Stimulated activated CD8-positive, alpha-beta memory T cell treated with anti-CD3 and anti-CD28 coated beads, Interleukin-15, amount 100 ng/mL, for 1 hour (primary cell): ENCODE measurements at places on chromosomes 5 and 9.

GRCh38 chr5:122400938-122401337, 88.9 kb downstream of the SNCAIP start:
- no peak for DNase-seq

DNA sequence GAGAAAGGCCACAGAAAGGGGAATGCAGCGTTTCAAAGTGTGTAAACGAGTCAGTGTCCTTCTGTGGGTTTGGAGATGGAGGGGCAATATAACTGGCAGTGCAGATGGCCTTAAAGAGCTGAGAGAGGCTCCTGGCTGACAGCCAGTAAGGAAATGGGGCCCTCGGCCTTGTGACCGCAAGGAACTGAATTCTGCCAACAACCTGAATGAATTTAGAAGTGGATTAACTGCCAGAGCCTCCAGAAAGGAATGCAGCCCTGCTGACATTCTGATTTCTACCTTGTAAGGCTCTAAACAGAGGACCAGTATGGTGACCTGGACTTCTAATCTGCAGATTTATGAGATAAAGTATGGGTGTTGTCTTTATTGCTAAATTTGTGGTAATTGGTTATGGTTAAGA, 17.5 kb upstream of the NREP start:
- DNase-seq: no peak

DNA sequence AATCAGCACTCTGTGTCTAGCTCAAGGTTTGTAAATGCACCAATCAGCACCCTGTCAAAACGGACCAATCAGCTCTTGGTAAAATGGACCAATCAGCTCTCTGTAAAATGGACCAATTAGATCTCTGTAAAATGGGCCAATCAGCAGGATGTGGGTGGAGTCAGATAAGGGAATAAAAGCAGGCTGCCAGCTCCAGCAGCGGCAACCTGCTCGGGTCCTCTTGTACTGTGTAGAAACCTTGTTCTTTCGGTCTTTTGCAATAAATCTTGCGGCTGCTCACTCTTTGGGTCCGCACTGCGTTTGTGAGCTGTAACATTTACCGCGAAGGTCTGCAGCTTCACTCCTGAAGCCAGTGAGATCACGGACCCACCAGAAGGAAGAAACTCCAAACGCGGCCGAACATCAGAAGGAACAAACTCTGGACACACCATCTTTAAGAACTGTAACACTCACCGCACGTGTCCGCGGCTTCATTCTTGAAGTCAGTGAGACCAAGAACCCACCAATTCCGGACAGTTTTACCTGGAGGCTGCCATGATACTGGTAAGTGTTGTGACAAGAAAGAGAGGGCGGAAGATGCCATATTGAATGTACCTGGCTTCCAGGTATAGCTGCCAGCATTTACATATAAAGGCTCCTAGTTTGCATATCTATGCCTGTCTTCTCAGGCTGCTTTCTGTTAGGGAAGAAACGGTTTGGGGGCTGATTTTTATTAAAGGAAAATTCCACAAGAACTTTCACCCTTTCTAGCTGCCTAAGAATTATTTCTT, 758.5 kb upstream of the CTNND2 start:
- DNase-seq: no peak

DNA sequence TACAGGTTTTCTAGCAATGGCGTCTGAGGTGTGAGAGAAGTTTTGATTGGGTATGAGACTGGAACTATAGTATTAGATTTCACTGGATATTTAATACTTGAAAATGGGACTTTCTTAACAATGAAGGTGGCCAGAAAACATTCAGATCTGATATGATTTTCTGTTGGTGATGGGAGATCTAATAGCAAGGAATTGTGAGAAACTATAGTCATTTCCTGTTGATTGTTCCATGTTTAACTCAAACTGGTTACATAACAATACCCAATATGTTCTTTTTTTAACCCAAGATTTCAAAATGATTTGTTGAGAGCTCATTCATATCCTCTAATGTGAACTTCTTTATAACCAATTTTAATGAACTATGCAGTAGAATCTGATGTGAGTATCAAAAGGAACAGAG, 793.2 kb upstream of the RGMB start:
- no peak for DNase-seq

DNA sequence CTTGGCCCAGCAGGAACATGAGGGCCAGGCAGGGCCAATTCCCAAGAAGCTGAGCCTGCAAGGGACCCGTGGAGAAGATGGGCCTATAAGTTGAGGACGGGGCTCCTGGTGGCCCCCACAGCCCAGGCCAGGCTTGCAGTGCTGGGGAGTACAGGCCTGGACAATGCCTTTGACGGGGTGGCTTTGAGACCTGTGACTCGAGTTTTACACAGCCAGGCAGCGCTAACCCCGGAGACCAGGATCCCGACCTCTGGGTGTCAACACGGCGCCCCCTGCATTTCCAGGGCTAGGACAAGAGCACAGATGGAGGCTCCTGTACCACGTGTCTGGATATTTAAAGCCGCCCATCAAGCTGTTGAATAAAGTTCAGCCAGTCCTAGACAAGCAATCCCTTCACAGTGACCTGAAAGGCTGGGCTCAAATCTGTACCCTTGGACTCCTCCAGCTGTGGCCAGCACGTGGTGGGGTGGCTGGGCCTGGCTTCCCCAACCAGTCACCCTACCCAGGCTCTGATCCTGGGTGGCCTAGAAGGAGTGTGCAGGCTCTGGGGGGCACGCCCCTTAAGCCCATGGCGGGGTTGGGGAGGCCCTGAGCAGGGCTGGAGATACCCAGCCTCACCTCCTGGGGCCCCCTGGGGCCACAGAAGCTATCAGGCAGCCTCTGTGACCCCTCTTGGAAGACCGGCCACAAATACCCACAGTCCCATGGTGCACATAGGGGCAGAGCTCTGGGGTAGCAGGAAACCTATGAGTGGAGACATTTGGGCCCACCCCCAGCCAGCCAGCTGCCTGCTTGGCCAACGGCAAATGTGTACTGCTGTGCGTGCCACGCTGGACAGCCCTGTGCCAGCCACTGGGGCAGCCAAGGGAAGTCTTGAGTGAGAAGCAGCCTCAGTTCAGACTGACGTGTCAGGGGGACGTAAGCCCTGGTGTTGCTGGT, 88.7 kb downstream of the NTNG2 start:
- DNase-seq: no peak

DNA sequence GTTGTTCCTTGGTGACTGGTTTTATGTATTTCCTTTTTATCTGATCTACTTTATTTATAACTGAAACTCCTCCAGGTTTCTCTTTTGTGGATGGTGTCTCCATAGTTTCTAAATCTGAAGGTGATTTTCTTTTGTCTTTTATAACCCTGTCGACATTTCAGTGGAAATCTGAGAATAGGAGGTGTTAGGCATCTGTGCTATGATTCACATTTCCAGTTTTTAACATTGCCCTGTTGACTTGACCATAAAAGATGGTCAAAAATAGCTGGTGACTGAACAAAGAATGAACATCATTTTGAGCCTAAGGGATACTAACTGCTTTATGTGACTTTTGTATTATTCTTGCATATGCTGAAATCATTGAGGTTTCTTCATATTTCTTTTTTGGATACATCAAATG, 190.5 kb downstream of the PCSK1 start:
- no peak for DNase-seq

DNA sequence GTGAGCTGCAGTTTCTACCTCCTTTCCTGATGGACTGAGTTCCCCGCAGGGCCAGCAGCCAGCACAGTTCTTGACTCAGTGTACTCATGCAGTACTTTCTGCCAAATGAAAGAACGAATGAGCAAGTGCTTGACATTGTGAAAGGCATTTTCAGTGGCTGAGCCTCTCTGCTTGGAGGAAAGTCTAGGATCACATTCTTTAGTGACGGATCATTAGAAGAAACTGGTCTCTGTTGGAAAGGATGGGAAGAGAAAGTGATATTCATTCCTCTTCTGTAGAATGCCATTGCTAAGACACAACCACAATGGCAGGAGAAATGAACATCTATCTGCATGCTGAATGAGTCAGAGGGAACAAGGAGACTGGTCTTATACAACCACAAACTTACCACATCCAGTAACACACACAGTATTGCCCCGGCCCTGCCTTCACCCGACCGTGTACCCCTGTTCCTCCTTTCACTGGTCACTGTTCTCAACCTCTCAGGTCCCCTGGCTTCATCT, 206.9 kb downstream of the CRB2 start:
- DNase-seq: no peak

GRCh38 chr9:116059466-116059865, 94.1 kb upstream of the PAPPA start:
- no peak for DNase-seq

DNA sequence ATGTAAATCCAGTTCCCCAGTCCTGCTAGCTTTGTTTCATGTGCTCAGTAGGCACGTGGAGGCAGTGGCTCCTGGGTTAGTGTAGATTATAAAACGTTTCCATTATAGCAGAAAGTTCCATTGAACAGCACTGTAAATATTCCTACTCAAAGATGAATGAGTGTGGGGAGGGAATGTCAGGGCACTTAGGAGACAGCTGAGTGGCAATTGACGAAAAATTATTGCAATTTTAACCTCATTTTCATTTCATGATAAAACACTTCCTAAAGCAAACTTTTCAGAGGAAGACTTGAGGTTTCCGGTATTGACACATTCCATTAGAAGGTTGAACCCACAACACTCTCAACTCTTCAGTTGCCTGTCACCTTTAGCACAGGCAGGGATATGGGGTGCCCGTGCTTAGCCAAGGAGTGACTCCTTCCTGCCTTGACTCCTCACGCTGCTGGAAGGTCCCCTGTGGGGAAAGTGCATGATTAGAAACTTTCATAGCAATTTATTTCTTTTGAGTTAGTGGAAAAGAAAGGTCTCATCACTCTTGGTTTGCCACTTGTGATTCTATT, 41.2 kb downstream of the SLC46A2 start:
- no peak for DNase-seq

DNA sequence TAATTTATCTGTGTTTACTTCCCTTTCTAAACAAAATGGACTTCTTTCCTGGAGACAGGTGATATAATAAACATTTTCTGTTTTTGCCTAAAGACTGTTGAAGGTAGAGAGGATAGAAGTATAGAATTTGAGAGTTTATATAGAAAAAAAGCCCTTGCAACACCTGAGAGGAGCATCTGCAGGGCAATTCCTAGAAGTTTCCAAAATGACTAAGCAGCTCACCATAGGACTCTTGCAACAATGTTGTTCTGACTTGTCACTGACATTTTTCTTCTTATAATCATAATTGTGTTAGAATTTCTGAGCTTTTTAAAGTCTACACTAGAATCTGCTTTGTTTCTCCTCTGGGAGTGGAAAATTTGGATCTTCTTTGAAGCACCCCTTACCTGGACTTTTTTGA, 216.8 kb downstream of the TUSC1 start:
- DNase-seq: no peak

DNA sequence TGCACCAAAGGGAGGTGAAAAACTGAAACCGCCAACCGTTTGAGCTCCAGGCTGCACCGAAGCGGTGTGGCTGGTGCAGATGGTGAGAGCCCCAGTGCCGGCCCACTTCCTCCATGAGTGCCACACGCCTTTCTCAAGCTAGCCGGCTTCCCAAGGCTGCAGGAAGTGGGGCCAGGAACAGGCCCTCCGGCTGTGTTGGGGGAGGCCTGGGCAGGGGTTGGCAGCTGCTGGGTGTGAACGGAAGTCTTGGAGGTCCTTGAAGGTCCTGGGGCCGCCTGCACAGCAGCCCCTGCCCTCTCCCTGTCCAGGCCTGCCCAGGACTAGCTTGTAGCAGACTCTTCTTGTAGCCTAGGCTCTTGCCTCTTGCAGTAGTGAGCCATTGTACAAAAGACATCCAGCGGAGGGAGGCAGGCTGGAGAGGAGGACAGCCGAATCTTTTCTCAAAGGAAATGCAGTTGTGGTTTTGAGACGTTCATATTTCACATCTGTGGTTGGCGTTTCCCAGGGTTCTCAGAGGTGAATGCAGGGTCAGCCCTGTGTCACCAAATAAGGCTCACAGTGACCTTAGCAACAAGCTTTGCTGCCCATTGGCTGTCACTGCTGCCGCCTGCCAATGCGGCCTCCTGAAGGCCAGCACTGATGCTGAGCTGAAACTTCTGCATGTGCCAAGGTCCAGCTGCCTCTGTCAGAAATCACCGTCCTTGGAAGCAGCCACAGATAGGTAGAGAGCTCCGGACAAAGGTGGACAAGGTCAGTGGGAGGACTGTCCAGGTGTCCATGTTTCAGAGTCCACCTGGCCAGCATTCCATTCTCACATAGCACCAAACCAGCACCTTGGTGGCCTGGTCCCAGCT, 23.9 kb downstream of the IRF1 start:
- DNase-seq: no peak

DNA sequence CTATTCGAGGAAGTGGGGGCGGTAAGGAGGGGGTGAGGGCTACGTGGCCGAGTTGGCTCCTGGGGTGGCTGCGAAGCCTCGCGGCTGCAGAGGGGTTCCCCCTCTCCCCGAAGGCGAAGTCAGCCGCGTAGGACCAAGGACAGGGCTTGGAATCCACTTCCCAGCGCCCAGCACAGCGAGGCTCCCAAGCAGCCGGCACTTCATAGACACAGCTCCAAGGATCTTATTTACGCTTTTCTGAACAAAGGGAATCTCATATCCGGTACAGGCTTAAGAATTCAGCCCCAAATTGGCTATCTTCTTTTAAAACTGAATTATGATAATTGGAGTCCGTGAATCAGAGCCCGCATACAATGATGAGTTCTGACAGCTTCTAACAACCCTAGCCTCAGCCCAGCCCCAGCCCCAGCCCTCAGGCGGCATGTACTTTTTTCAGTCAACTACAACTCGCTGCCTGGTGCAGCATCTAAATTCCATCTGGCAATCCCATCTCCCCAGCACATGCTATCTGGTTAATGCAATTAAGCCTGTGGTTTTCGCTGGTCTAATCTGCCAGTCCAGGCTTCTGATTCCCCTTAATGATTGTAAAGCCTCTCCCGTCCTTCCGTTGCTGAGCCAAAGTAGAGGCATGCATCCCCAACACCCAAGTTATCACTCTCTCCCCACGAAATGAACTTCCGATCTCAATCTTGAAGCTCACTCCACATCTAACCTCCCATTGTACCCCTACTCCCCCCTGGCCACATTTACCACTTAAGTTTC, 1.0 kb downstream of the ELAVL2 start:
- DNase-seq: no peak

DNA sequence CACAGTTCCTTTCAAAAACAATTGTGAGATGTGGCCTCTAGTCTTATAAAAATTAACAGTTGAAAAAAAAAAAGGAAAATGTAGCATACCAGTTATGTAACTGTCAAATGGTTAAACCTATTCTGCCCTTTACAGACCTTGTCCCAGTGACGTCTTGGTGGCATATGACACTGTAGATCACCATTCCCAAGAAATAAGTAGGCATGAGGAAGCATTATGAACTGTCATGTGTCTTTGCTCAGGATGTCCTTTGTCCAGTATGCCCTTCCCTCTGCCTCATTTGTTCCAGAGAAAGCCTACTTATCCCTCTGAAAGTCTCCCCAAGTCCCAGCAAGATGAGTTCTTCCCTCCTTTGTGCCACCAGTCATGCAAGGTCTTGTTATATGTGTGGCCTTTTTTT, 63.2 kb downstream of the PAM start:
- DNase-seq: no peak

GRCh38 chr9:128122809-128123175, 4.7 kb downstream of the PTGES2 start:
- DNase-seq: no peak

DNA sequence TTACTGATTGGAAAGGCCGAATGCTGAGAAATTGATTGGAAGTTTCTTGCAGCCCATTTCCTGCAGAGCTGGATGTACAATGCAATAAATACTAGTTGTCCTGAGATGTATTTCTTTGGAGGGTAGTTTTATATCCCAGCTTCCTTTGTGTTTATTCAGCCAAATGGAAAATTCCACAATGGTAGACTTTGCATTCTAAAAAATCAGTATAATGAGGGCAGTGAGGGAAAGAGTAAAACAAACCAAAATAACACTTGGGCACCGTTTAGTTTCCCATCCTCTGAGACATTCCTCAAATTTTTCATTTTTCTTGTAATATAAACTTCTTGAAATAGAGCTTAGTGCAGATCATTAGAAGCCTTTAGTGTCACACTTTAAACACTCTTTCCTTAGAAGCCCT, 379.4 kb downstream of the EBF1 start:
- no peak for DNase-seq
